ENCODE measurements at places on chromosomes 2 and 18.
A peak's percentile ranks its signal among the peaks of the same experiment; 100 is the strongest.

GRCh38 chr18:42412281-42412680 lies 457.2 kb downstream of the PIK3C3 start:
- no peaks in the 10 kb centered on the region for H3K4me1 ChIP-seq
- no peak overlapping the region for H3K27ac ChIP-seq
- no peak for DNase-seq
- no peak overlapping the region for H3K4me3 ChIP-seq
- H3K27me3 ChIP-seq = no peaks in the 10 kb centered on the region

DNA sequence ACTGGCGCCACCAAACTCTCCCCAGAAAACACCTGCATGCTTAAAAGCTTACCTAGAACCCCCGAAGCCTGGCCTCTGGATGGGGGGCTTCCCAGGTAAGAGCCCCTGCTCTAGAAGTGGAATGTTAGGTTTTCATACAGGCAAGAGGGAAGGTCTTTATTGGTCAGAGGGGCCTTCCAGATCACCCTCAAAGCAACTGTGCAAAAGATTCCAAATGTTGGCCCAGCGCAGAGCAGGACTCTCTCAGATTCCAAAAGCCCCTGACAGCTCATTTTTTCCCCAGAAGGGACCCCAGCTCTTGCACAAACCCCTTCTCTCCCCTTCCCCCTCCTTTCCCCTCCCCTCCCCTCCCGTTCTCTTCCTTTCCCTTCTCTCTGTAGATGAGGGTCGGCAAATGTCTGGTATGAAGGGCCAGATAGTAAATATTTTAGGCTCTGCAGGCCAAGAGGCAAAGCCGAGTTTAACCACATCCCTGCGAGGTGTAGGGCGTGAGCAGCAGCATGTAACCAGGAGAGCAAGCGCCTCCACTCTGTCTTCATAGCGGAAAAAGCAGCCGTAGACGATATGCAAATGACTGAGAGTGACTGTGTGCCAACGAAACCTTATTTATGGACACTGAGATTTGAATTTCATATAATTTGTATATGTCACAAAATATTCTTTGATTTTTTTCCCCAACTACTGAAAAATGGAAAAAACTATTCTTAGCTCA lies 116.9 kb downstream of the SMAD7 start:
- DNase-seq = peak; percentile 43
- peaks cover 78% of the 10 kb centered on the region for H3K4me1 ChIP-seq
- H3K27me3 ChIP-seq = no peaks in the 10 kb centered on the region
- H3K36me3 ChIP-seq = no peaks in the 10 kb centered on the region
- peak overlapping the region; percentile 83 for H3K27ac ChIP-seq

GRCh38 chr2:197949224-197949623 lies 144.8 kb downstream of the PLCL1 start:
- H3K4me3 ChIP-seq = no peak overlapping the region
- H3K27ac ChIP-seq = no peak overlapping the region
- DNase-seq = no peak
- peaks cover 28% of the 10 kb centered on the region for H3K4me1 ChIP-seq
- no peaks in the 10 kb centered on the region for H3K36me3 ChIP-seq

DNA sequence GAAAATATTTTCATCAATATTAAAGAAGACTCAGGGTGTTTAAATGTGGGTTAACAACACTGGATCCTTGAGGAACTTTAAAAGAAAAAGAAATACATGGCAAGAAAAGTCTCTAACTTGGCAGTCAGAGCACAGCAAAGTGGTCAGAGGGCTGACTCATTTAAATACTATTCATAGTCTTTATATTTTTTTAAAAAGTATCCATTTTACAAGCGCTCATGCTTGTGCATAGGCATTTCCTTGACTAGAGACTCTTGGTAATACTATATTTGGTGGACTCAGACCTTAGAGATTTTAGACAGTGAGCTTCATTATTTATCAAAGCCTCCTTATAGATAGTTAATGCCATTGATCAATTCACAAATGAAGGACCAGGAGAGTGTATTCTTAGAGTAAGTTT lies 110.2 kb downstream of the ABCA12 start:
- H3K36me3 ChIP-seq = no peaks in the 10 kb centered on the region
- DNase-seq = no peak
- no peak overlapping the region for H3K4me3 ChIP-seq

DNA sequence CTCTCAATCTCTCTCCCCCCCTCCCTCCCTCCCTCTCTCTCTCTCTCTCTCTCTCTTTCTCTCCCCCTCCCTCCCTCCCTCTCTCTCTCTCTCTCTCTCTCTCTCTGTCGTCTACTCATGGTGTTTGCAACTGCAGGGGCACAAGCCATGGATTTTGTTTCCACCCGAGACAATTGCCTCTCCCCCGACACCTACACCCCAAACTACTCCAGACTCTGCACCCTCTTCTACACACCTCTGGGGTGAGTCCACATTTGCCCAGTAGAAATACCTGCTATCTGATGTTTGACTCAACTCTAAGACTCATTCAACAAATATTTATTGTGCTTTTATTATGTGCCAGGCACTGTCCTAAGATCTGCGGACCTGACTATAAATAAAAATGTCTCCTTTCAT lies 93.7 kb downstream of the TMEM17 start:
- H3K27ac ChIP-seq = no peak overlapping the region
- no peaks in the 10 kb centered on the region for H3K36me3 ChIP-seq
- no peak overlapping the region for H3K4me3 ChIP-seq
- H3K4me1 ChIP-seq = peaks cover 6% of the 10 kb centered on the region

GRCh38 chr2:196233805-196234475 lies 62.6 kb upstream of the STK17B start:
- H3K4me3 ChIP-seq = peak overlapping the region; percentile 55
- DNase-seq = no peak
- H3K4me1 ChIP-seq = peaks cover 84% of the 10 kb centered on the region
- H3K36me3 ChIP-seq = no peaks in the 10 kb centered on the region
- H3K27ac ChIP-seq = peak overlapping the region; percentile 100

DNA sequence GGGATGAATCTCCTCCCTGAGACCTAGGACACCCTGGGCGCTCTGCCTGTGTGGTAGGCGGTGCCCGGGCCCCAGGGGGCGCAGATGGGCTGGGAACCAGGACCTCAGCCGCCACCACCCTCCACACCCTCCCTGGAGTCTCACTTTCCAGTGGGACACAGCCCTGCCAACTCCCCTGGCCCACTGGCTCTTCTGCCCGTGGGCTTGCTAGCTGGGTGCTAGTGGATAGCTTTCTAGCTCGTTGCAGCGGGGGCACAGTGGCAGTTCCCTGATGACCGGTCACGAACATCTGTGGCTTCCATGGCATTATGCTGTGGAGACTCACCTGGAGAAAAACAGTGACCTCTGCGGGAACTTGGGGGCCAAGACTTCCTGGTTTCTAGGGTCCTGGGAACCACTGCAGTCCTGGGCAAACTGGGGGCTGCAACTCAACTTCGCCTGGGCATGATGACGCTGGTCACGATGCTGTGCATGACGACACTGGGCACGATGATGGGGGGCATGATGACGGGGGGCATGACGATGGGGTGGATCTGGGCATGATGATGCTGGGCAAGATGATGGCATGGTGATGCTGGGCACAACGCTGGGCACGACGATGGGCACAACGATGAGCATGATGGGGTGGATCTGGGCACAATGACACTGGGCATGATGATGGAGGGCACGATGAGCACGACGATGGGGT lies 31.0 kb upstream of the ALLC start:
- H3K36me3 ChIP-seq = no peaks in the 10 kb centered on the region
- H3K27me3 ChIP-seq = no peaks in the 10 kb centered on the region
- H3K4me1 ChIP-seq = no peaks in the 10 kb centered on the region
- DNase-seq = no peak
- H3K27ac ChIP-seq = no peak overlapping the region

- no peak overlapping the region for H3K4me3 ChIP-seq
- H3K27ac ChIP-seq = no peak overlapping the region
- H3K4me1 ChIP-seq = no peaks in the 10 kb centered on the region
- H3K36me3 ChIP-seq = no peaks in the 10 kb centered on the region
- no peaks in the 10 kb centered on the region for H3K27me3 ChIP-seq
Observed at GRCh38 chr2:235538144-235538639, 44.3 kb downstream of the AGAP1 start.

- no peaks in the 10 kb centered on the region for H3K4me1 ChIP-seq
- no peak for DNase-seq
- no peak overlapping the region for H3K4me3 ChIP-seq
- no peak overlapping the region for H3K27ac ChIP-seq
Observed at GRCh38 chr2:1727796-1728474, 16.4 kb downstream of the PXDN start.

- H3K36me3 ChIP-seq = no peaks in the 10 kb centered on the region
- no peak for DNase-seq
- no peak overlapping the region for H3K27ac ChIP-seq
- H3K4me1 ChIP-seq = no peaks in the 10 kb centered on the region
- peaks cover 4% of the 10 kb centered on the region for H3K27me3 ChIP-seq
Observed at GRCh38 chr2:145380436-145381017, 860.6 kb upstream of the ZEB2 start.

DNA sequence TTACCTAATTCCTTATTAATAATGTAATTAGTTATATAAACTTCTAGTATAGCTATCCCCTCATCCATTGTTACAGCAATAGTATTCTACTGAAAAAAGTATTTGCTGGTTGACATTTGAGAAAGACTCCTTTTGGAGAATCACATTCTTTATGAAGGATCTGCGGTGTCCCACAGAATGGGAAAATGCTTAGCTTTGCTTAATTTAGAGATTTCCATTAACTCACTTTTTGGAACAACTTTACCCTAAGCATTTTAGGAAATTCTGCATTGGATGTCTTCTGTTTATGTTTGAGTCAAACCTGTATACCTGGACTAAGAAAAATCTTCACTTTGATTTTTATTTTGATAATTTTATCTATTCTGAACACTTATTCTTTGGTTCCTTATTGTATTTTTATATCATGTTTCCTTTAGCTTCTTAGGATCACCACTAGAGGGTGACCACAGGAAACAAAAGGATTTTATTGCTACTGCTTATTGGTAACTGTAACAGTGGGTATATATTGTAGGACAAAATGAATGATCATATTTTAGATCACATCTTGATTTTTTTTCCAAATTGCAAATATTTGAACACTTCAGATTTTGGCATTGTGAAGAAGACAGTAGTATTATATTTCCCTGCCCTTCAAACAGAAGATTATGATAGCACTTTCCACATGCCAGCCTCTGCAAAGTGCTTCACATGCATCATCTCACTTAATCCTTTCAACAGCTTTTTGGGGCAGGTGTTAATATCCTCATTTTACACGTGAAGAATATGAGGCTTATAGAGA lies 79.6 kb downstream of the MIB1 start:
- no peaks in the 10 kb centered on the region for H3K27me3 ChIP-seq
- no peak for DNase-seq
- H3K4me1 ChIP-seq = no peaks in the 10 kb centered on the region
- peaks cover 74% of the 10 kb centered on the region for H3K36me3 ChIP-seq

DNA sequence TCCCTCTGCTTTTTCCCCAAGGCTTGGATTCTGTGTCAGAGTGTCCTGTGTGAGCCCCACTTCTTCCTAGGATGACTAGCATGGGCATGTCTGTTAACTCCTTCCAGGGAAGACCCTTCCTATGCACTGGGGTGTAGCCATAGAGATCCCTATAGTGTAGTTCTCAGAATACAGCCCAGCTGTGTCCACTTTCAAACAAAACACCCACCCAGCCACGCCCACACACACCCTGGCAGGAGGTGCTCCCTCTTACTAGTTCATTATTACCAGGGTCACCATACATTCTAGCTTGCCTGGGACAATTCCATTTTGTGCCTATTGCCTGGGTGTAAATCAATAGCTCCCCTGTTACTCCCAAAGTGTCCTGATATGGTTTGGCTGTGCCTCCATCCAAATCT lies 195.6 kb downstream of the MYCN start:
- H3K4me3 ChIP-seq = no peak overlapping the region
- H3K36me3 ChIP-seq = no peaks in the 10 kb centered on the region
- no peak overlapping the region for H3K27ac ChIP-seq
- H3K27me3 ChIP-seq = no peaks in the 10 kb centered on the region

GRCh38 chr2:42456126-42456839 lies 37.5 kb downstream of the KCNG3 start:
- no peaks in the 10 kb centered on the region for H3K4me1 ChIP-seq
- no peak overlapping the region for H3K27ac ChIP-seq
- H3K36me3 ChIP-seq = peaks cover 2% of the 10 kb centered on the region
- H3K27me3 ChIP-seq = peaks cover 4% of the 10 kb centered on the region
- no peak for DNase-seq
- H3K4me3 ChIP-seq = no peak overlapping the region

- no peaks in the 10 kb centered on the region for H3K36me3 ChIP-seq
- no peak for DNase-seq
- H3K4me1 ChIP-seq = no peaks in the 10 kb centered on the region
Observed at GRCh38 chr18:33560686-33561370, 17.2 kb upstream of the ASXL3 start.

DNA sequence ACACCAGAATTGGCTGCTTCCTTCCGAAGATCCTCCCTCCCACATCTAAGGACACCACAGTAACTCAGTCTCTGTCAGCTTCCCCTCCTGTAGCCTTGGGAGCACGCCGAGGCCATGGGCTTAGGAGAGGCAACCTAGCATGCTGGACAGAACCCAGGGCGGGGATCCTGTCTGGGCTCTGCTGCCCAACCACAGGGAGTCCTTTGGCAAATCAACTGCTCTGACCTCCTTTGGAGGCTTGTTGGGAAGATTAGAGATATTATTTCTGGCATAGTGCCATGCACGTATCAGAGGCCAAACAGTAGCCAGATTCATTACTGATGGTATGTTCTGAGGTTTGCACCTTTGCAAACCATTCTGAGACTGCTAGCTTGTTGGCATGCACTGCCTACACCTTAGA lies 262.7 kb upstream of the EPAS1 start:
- H3K27me3 ChIP-seq = no peaks in the 10 kb centered on the region
- DNase-seq = no peak
- H3K4me3 ChIP-seq = no peak overlapping the region
- H3K27ac ChIP-seq = no peak overlapping the region

DNA sequence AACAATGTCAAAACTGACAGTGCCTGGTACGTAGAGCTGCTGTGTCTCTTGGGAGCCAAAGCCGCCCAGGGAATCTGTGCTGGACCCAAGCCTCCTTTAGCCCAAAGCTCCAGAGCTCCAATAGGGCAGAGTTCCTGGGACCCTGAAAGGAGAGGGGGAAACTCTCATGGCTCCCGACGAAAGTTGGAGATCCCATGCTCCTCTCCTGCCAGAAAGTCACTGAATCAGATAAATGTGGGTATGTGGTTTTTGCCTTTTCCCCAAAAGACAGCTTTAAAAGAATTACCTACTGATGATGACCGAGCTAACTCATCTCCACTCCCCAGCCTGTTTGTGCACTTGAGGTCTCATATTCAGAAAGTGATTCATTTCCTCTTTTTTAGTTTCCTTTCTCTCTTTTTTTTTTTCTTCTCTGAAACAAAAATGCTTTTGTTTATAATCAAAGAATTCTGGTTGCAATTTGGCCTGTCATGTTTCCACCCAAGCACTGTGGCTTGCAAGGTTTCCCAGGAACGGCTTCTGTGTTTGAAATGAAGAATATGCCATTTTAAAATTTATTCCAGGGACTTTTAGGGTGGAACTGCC lies 14.1 kb upstream of the PMAIP1 start:
- H3K4me3 ChIP-seq = no peak overlapping the region
- H3K36me3 ChIP-seq = no peaks in the 10 kb centered on the region
- no peaks in the 10 kb centered on the region for H3K27me3 ChIP-seq
- no peak for DNase-seq
- H3K27ac ChIP-seq = no peak overlapping the region
- peaks cover 18% of the 10 kb centered on the region for H3K4me1 ChIP-seq

GRCh38 chr2:68411397-68412126 lies 46.5 kb downstream of the PLEK start:
- H3K27ac ChIP-seq = no peak overlapping the region
- H3K36me3 ChIP-seq = no peaks in the 10 kb centered on the region
- H3K4me1 ChIP-seq = peaks cover 8% of the 10 kb centered on the region

All from naive thymus-derived CD8-positive, alpha-beta T cell (primary cell).